ENCODE measurements at places on chromosomes 1 and 21.

DNA sequence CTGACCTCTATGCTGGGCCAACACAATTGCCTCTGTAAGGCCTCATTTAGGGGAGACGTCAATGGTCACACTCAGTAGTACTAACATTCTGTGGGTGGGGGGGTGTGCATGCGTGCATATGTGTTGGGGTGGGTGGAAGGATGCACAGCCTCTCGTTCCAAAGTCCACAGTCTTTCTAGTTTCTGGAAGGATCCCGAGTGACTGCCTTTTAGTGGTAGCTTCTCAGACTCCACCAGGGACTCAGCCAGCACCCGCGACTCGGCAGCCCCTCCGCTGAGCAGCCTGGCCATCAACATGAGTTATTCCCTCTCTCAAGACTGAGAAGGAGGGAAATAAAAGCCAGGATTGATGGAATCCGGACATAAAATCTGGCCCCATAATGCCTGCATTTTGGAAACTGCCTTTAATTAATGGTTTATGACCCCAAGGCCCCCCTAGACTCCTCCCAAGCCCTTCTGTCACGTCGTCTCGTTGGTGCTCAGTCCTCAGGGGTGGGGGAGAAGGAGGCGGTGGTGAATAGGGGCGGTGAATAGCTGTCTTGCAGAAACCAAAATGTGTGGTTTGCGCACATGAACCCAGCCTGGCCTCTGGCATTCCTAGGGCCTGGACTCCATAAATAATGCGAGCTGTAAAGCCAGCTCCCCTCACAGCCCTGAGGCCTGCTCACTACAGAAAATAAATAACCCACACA lies 65.1 kb upstream of the TMEM51 start:
- DNase-seq, result no peak

- DNase-seq, result no peak
Measured at GRCh38 chr1:107941123-107941522, 23.9 kb downstream of the VAV3 start.

DNA sequence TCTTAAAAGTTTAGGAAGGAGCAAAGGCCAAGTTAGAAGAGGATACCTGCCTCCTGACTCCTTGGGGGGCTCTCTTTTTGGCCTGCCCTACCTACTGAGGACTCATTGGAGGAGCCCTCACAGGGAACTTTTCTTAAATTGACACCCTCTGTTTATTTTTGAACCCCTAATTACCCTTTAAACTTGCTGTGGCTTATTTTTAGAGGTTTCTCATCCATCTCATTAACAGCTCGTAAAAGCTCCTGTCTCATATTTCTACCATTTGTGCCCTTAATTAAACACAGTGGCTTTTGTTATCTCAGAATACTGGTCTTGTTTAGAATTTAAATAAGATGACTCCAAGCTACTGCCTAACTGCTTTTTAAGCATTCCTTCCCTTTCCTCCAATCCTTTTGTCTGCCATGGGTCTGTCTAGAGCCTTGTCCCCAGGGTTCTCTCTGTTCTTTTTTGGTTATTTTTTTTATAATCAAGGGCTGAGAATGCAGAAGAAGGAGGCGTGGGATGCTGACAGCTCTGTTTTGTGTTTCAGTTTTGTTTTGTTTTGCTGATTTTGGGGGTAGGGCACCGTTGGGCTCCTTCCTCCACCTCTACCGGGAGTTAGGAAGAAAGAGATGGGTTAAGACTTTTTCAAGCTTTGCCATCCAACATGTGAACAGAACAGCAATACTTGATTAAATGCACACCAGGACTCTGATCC lies 78.0 kb downstream of the SYT6 start:
- DNase-seq, result peak; percentile 46

- no peak for DNase-seq
Measured at GRCh38 chr21:17523007-17523451, 10.2 kb downstream of the CXADR start.

GRCh38 chr1:240831922-240832321 lies 220.0 kb upstream of the GREM2 start:
- DNase-seq, result no peak

- DNase-seq, result peak; percentile 93
Measured at GRCh38 chr1:15046487-15047165, 106.9 kb upstream of the TMEM51 start.

- DNase-seq, result no peak
Measured at GRCh38 chr1:4309676-4310320, 344.6 kb upstream of the AJAP1 start.

GRCh38 chr1:163174524-163175437 lies 27.9 kb downstream of the RGS5 start:
- peak; percentile 88 for DNase-seq

DNA sequence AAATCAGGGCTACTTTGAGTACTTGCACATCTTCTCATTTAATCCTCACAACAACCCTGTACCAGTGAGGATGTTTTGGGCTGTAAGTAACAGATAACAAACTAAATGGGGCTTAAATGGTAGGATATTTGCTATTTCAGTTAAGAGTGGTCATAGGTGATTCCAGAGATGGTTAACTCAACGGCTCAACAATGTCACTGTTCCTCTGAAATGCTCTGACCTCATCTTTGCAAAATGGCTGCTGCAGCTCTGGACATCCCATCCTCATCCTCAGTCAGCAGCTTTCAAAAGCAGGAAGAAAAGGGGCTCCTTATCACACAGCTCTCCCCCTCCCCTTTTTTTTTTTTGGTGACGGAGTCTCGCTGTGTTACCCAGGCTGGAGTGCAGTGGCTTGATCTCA lies 1.5 kb downstream of the LDLRAD2 start:
- no peak for DNase-seq

DNA sequence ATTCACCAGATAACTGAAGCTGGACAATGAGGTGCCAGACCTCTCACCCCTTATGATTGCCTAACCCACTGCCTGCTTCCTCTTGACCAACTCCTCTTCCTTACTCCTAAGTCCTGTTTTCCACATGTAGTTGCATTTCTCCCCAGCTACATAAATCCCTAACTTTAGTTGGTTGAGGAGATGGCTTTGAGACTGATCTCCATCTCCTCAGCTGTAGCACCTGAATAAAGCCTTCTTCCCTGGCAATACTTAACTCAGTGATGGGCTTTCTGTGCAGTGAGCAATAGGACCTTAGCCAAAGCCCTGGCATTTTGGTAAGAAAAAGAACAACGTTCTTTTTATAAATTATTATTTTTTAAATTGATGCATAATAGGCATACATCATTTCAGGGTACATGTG lies 691.1 kb downstream of the MATN1 start:
- DNase-seq, result no peak

DNA sequence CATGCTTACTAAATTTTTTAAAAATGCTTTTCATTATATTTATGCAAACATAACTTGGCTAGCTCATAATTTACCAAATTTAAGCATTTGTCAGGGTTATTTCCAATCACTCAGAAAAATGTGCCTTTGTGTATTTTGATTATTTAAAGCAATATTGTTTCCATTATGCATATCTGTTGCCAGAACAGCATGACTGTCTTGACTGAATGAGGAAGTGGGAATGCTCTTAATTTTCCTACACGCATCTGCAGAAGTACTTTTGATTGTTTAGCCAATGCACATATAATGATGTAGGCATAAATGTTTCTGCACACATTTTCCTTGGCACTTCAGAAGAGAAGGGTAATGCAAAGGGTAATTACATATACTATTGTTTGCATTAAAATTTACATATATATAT lies 92.5 kb upstream of the ADGRL2 start:
- DNase-seq, result no peak

DNA sequence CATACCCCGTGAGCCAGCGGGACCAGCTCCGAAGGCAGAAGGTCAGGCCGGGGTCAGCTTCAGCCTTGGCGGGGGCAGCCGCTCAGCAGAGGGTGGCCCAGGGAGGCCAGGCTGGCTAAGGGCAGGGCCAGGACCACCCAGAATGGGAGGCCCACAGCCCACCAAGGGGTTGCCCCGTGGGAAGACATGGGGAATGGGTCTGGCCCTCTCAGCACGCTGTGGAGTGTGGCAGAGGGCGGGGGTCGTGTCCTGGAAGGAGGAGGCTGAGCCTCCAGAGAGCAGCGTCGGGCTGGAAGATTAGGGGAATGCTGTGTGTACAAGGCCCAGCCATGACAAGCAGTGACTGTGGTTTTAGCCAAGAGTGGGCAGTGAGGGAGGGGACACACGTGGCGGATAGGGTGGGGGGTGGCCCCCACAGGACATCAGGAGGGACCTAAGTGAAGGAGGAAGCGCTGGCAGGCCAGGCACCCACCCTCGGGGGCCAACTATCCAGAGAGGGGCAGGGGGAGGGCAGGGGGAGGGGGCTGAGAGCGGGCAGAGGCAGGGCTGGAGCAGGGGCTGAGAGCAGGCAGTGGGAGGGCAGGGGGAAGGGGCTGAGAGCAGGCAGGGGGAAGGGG lies 43.9 kb upstream of the POFUT2 start:
- DNase-seq, result no peak

GRCh38 chr1:178954325-178954690 lies 71.4 kb upstream of the FAM20B start:
- no peak for DNase-seq

DNA sequence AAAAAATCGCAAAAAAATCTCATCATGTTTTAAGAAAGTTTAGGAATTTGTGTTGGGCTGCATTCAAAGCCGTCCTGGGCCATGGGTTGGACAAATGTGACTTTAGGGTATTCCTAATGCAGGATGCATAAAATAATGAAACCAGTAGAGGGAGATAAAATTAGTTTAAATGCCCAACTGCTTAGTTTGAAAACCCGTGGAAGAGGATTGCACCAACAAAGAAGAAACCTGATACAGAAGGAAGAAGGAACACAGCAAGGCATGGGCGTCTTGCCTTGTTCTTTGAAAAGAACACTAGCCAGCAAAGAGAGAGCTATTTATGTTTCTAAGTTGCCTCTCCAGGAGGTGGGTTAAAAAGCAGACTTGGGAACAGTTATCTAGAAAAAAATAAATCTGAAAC lies 37.9 kb downstream of the WDR3 start:
- peak; percentile 64 for DNase-seq

- DNase-seq, result no peak
Measured at GRCh38 chr1:3465091-3465934, 10.8 kb downstream of the ARHGEF16 start.

GRCh38 chr1:180762796-180763195 lies 131.0 kb downstream of the XPR1 start:
- no peak for DNase-seq

GRCh38 chr1:245771511-245772281 lies 616.9 kb downstream of the KIF26B start:
- DNase-seq, result no peak

GRCh38 chr1:51906306-51907078 lies 28.0 kb upstream of the NRDC start:
- no peak for DNase-seq

GRCh38 chr1:117162816-117163215 lies 41.3 kb upstream of the TRIM45 start:
- no peak for DNase-seq

GRCh38 chr1:52628614-52629324 lies 4.2 kb upstream of the SHISAL2A start:
- DNase-seq, result no peak

GRCh38 chr1:214107322-214108096 lies 119.7 kb downstream of the PROX1 start:
- peak; percentile 13 for DNase-seq

- no peak for DNase-seq
Measured at GRCh38 chr1:193705554-193705981, 519.2 kb upstream of the B3GALT2 start.

DNA sequence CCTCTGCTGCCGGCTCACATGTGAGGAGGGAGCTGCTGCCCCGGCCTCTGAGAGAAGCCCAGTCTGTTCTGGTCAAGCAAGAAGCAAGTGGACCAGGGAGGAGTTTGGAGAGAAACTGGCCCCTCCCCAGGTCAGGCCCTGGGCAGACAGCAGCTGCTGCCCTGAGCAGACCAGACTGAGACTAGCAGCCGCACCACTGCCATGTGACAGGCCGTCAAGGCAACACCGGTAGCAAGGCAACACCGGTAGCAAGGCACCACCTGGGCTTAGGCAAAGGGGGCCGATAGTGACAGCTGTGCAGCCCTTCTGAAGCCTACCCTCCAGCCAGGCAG lies 50.3 kb downstream of the ARHGEF16 start:
- no peak for DNase-seq

DNA sequence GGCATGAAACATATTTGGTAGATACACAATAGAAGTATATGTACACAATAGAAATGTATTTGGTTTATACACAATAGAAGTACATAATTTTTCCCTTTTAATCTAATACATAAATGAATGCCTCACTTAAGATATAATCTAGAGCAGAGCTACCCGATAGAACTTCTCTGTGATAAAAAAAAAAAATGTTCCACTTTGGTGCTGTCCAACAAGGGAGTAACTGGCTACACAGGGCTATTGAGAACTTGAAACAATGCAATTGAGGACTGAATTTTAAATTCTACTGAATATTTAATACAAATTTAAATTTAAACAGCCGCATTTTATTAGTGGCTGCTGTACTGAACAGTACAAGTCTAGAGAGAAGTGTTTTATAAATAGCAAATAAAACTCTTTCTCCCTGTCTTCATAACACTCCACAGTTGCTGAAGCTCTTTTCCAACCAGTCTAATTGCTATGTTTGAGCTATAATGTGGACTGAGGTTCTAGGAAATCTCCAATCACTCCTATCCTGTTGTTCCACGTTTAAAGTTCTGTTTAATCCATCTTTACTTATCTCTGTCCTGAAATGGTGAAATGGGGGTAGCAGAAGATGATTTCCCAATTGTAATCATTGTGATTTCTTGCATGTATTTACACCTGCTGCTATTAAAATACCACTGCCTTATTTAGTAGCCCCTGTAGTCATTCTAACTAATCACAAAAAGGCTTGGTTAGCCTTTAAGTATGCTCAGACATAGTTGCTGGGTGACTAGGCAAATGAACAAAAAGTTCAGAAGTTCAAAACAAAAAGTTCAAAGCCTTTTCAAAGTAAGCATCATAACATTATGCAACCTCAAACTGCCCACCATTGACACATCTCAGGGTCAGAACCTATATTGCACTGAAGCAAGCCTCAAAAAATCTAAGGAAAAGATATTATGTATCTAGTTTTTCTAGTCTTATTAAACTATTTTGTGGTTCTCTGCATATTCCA lies 192.3 kb upstream of the C1orf87 start:
- DNase-seq, result no peak

- no peak for DNase-seq
Measured at GRCh38 chr1:159212596-159212995, 7.9 kb downstream of the ACKR1 start.

DNA sequence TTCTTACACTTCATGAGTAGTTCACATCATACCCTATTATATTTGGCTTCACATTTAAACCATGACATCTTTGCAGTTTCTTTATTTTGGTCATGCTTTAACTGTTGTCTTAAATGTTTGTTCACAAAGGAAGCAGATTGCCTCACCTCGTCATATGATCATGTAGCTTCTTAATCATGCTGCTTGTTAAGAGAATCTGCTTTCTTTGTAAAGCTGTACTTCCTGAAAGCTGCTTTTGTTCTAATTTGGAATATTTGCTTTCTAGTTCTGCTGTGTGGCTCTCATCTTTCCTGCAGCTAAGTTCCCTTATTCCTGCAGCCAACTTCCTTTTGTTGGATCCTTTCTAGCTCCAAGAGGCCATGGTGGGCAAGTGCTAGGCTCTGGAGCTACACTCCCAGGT lies 62.9 kb upstream of the SIM2 start:
- no peak for DNase-seq

- DNase-seq, result no peak
Measured at GRCh38 chr1:190170321-190170720, 307.3 kb downstream of the BRINP3 start.
